SJSA1 (cell line): ENCODE measurements at places on chromosomes 3 and 15. TPM values are rescaled to one million over a fixed set of nuclear protein-coding genes. Genes with fewer than 3 reads are reported as not detected.

Gene ATP13A5
- total RNA-seq, result not detected in 2 replicates

DNA sequence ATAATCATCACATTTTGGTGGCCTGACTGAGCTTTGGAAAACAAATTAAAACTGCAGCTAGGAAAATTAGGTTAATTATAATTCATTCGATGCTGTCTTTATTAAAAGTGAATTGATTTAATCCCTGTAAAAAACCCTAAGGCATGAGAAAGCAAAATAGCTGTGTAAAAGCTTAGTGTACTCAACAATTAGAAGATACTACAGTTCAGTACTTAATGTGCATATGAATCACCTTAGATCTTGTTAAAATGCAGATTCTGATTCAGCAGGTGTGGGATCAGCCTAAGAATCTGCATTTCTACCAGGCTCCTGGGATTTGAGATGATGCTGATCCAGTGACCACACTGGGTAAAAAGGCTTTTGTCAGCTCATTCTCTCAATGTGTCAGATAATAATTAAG, 559.9 kb upstream of the GOLIM4 start:
- no peak for DNase-seq

Gene MYO1E
- total RNA-seq, result 111 and 122 TPM in 2 replicates

GRCh38 chr3:175879417-175879816, 1020.3 kb downstream of the NAALADL2 start:
- DNase-seq, result no peak

Gene ZNF770
- total RNA-seq, result 11.9 and 22.0 TPM in 2 replicates

Gene SCAMP5
- total RNA-seq, result 0.09 and 0.29 TPM in 2 replicates

Gene KIF23
- total RNA-seq, result 170 and 171 TPM in 2 replicates

Gene CTDSPL2
- total RNA-seq, result 79.8 and 135 TPM in 2 replicates

DNA sequence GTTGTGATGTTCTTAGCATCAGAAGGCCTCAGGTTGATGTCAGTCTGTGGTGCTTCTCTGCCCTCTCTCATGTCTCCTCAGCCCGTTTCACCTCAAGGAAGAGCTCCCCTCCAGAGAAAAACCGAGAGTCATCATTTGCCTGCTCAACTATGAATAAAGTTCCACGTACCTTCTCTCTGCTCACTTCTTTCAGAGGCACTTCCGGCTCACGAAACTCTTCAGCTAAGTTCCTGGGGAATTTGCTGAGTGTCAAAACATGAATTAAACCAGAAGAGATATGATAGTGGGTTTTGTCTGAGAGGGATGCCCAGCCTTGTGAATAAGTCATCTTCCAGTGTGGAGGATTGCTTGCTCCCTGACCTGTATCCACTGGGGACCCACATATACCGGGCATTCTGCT, 37.7 kb downstream of the CCR4 start:
- DNase-seq, result no peak

Gene A4GNT
- total RNA-seq, result not detected in 2 replicates

GRCh38 chr15:50685191-50685975, 1.2 kb downstream of the TRPM7 start:
- no peak for DNase-seq

- no peak for DNase-seq
Measured at GRCh38 chr15:33215941-33216872, 21.7 kb upstream of the FMN1 start.

GRCh38 chr3:189337673-189338091, 165.9 kb downstream of the TPRG1 start:
- DNase-seq, result no peak

GRCh38 chr3:54710954-54711353, 216.9 kb downstream of the LRTM1 start:
- no peak for DNase-seq

DNA sequence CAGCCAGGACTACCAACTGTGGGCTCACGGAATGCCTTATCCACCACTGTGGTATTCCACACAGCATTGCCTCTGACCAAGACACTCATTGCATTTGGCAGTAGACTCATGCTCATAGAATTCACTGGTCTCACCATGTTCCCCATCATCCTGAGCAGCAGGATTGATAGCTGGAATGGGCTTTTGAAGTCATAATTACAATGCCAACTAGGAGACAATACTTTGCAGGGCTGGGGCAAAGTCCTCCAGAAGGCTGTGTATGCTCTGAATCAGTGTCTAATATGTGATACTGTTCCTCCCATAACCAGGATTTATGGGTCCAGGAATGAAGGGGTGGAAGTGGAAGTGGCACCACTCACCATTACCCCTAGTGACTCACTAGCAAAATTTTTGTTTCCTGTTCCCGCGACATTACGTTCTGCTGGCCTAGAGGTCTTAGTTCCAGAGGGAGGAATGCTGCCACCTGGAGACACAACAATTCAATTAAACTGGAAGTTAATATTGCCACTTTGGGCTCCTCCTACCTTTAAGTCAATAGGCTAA, 58.6 kb upstream of the CCDC80 start:
- peak; percentile 39 for DNase-seq

Gene UROC1
- not detected in 2 replicates for total RNA-seq
